ENCODE measurements at places on chromosomes 11 and 22.

DNA sequence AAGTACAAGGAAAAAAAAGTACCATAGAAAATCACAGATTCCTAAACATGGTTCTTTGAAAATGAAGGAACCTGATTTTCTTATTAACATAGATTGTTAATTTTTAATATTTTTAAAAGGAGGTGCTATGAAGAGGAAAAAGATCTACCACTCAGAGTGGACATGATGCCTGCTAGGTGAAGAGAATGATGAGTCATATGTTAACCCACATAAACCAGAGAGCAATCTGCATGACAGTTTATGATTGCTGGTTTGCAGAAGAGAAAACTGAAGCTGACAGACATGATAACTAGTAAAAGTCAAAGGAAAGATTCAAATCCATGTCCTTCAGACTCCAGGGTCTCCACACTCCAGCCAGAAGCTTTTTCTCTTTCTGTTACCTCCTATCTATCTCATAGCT is 1231.7 kb downstream of the LRRC4C start:
- no peak for DNase-seq

- DNase-seq: peak; percentile 15
These were observed 15.8 kb downstream of the ACAT1 start for GRCh38 chr11:108137212-108137611.

- DNase-seq: peak; percentile 80
These were observed 24.4 kb upstream of the CASP4 start for GRCh38 chr11:104992781-104993180.

GRCh38 chr22:36467946-36468345 is 13.5 kb downstream of the TXN2 start:
- peak; percentile 95 for DNase-seq

Measured in lung microvascular endothelial cell (primary cell).